ENCODE measurements at places on chromosomes 2 and 18.

DNA sequence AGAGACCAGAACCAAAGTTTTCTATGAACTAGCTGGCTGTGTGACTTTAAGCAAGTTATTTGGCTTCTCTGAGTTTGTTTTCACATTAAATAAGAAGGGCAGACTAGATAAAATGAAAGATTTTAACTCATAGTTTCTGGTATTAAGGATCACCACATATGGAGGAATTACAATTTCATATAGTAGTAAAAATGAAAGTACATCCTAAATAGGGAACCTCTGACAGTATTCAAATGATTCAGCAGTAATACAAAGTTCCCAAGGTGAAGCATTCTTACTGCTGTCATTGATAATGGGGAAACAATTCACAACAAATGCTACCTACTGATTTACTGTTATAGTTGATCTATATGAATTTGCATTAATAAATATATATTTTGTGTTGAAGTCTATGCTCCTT is 170.3 kb upstream of the VRK2 start:
- DNase-seq: no peak

DNA sequence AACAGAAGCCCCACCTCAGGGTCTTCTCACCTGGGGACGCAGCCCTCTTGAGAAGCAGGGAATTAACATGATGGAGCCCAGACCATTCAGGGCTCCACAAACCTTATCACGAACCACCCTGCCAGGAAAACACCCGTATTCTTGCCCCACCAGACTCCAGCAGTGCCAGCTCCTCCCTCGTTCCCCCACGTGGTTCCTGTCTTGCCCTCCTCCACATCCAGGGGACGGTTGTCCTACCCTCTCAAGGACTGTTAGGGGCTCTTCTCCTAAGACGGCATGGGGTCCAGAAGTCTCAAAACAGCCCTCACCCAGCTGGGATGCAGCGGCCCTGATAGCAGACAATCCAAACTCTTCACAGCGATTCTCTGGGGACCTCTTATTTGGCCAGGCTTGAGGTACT is 372.2 kb upstream of the HS6ST1 start:
- no peak for DNase-seq

- no peak for DNase-seq
These were observed 1.1 kb downstream of the MAP2 start for GRCh38 chr2:209424781-209425470.

DNA sequence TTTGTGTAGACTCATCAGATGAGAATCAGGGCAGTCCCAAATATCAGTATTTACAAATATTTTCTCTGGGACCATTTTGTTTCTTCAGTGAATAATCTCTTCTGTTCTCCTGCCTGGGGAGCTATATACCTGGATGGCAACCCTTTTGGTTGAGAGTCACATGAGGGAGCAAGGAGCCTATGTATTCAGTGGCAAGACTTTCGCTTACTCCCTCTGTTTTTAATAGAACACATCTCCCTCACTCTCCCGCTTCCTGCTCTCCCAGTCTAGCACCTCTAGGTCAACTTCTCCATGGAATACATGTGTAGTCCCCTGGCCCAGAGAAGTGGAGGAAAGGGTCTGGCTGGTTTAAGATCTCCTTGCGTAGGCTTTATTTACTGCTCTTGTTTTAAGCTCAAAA is 600.3 kb downstream of the CCDC85A start:
- no peak for DNase-seq

DNA sequence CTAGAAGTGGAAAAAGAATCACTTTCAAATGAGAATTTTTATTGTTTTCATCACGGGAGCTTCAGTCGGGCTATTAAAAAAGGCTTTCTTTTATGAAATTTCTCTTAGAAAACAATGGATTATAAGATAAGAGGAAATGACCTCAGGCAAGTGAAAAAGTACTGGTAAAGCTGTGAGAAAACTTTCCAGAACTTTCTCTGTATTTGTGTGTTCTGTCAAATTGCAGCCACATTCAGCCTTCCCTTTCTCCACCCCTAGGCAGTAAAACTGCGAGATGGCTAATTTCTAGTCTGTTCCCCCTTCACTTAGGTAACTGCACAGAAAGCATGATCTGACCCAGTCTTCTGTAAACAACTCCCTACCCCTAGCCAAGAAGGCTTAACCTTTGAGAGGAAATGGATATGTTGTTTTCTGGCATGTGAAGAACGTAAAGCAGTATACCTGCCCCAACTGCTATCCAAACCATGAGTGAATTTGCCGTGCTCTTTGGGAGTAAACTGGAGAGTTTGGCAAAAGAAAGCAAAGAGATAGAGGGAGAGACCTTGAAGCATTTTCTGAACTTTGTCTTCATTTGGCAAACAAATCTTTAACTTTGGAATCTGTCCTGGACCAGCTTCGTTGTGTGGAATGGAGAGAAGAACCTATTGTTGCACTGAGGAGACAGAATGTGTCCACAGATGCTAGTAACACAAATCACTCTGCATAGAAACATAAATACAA is 105.4 kb downstream of the ETAA1 start:
- DNase-seq: no peak

- no peak for DNase-seq
These were observed 1068.4 kb downstream of the LRP1B start for GRCh38 chr2:141062443-141062842.

GRCh38 chr2:50431958-50432650 is 599.8 kb downstream of the NRXN1 start:
- DNase-seq: no peak

DNA sequence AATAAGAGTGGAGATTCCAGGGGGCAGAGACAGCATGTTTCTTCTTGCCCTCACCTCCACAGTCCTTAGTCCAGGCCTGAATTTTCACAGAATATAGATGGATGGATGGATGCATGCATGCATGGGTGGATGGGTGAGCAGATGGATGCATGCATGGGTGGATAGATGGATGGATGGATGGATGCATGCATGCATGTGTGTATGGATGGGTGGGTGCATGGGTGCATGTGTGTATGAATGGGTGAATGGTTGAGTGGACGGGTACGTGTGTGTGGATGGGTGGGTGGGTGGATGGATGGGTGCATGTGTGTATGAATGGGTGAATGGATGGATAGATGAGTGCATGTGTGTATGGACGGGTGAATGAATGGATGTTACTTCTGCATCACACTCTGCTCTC is 153.3 kb downstream of the CELF4 start:
- DNase-seq: no peak

DNA sequence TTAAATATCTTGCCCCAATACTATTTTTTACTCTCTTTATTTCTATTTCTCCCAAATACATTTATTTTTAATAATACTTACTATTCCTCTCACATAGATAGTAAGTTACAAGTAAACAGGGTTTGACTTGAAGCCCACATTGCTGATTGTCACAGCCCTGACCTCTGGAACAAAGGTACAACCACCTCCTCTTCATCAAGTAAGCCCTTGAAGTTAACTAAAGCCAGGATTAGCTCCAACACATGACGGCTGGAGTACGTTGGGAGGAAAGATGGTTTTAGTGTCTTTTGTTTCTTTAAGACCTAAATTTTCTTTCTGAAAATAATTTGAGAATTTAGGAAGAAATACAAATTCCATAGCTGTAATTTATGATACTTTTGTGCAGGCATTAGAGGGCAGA is 949 bp downstream of the MYOM1 start:
- DNase-seq: no peak

DNA sequence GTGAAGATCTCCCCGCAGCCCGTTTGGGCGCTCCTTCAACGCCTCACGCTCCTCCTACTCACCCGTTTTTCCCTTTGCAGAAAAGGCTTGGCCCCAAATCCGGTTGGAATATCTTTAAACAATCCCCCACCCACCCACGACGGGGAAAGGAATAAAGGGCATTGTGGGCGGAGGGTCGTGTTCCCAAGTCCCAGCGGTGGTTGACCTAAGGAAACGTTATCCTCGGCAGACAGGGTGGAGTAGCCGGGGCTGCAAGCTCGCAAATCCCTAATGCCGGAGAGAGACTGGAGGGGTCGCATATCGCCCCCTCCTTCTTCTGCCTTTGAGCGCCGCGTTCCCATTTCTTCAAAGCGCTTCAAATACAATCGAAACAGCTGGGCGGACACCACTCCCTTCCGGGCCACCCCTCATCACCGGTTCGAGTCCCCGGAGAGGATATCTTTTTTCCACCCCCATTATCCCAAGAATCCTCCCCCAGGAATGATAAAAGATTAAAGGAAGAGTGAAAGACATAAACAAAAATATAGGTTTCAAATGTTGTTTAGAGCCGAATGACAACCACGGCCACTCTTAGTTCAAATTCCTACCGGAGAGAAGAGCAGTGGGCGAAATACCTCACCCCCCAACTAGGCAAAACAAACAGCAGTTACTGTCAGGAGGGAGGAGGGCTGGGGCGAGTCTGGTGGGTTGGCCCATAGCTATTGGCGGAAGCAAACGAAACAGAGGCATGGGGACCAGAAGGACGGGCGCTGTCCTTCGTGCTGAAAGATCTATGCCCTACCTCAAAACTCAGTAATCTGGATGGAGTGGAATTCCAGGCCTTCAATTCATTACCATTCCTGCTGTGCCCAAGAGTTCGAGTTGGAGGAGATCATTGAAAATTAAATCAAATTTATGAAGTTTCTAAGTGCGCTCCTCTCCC is 2.8 kb upstream of the GAD1 start:
- DNase-seq: no peak

DNA sequence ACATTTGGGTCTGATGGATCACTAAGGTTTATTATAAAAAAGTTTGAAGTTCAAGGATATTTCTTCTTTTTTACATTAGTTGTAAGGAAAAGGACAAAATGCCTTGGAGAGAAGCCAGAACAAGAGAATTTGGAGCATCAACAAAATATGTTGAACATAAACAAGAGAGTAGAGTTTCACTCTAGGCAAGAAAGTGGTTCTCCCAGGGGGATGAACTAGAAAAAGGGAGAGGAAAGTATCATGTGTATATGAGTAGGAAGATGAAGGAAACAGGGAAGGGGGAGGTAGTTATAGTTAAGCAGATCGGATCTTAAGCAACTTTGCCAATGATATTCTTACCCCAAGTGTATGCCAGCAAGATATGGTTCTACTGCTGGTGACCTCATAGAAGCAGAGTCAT is 63.8 kb upstream of the GALNT3 start:
- DNase-seq: no peak

- DNase-seq: no peak
These were observed at the start of gene TMEM17 for GRCh38 chr2:62505750-62506420. TSS of gene TMEM17 (minus strand) at chr2:62506195. CDS start at chr2:62506129, 66 bp downstream.

DNA sequence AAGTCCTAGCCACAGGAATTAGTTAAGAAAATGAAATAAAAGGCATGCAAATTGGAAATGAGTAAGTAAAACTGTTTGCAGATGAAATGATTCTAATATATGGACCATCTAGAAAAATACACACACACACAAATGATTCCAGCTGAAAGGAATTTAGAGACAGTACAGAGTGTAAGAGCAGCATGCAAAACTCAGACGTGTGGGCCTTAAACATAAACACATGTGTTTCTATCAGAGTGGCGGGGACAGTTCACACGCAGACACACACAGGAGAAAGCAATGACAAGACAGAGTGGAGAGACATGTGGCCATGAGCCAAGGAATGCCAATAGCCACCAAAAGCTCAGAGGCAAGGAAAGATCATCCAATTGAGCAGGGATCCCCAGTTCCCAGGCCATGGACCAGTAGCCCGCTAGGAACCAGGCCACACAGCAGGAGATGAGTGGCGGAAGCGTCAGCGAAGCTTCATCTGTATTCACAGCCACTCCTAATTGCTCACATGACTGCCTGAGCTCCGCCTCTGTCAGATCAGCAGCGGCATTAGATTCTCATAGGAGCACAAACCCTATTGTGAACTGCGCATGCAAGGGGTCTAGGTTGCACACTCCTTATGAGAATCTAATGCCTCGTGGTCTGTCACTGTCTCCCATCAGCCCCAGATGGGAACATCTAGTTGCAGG is 155.4 kb downstream of the ARL4C start:
- no peak for DNase-seq

- no peak for DNase-seq
These were observed 14.2 kb upstream of the WIPF1 start for GRCh38 chr2:174611854-174612253.

DNA sequence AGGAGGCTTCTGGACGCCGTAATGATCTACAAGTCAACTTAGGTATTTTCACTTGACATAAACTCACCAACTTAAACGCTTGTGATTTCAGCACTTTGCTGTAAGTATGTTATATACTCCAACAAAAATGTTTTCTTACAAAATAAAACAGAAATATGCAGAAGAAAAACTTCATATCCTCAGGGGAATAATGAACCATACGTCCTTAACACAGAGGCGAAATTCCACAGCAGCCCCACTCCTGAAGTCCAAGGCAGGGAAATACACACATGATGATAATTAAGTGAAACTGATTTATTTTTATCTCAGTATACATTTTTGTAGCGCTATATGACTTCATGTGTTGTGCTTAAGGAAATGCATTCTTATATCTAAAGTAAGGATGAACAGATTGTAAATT is 335.4 kb upstream of the VWC2L start:
- DNase-seq: no peak

- no peak for DNase-seq
These were observed 69.8 kb upstream of the TCF4 start for GRCh38 chr18:55657572-55658331.

DNA sequence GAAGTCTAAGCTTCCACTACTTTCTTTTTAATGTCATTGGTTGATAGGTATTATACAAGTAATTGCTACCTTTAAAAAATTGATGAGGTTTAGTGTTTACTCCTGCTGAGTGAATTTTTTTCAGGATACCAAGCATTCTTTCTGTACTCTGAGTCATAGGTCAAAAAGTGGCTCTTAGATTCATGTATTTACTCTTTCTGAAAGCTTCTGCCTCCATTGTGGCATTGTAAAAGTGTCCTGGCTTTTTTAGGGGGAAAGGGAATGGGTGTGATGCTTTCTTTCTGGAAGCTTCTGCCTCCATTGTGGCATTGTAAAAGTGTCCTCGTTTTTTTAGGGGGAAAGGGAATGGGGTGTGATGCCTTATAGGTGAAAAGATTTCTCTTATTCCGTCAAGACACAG is 286.5 kb downstream of the LPIN1 start:
- no peak for DNase-seq

- DNase-seq: no peak
These were observed 558.4 kb downstream of the SLC4A3 start for GRCh38 chr2:220185766-220186305.

GRCh38 chr2:26683583-26683982 is 8.9 kb upstream of the KCNK3 start:
- no peak for DNase-seq

DNA sequence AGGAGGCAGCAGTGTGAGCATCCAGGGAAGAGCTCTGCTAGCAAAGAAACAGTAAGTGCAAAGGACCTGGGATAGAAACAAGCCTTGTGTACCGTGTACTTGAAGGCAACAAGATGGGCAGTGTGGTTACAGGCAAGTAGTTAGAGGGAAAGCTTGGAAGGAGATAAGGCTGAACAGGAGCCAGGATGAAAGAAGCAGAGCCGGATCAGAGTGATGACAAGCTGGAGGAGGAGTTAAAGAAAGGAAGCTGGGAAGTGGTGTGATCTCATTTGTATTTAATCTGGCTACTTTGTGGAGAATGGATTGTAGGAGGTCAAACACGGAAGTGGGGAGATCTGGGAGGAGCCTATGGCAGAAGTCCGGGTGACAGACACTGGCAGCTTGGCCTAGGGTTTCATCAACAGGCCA is 44.7 kb upstream of the VPS54 start:
- DNase-seq: no peak
